Activated naive CD4-positive, alpha-beta T cell treated with anti-CD3 and anti-CD28 coated beads for 36 hours (primary cell): ENCODE measurements at places on chromosomes 3 and 15.

DNA sequence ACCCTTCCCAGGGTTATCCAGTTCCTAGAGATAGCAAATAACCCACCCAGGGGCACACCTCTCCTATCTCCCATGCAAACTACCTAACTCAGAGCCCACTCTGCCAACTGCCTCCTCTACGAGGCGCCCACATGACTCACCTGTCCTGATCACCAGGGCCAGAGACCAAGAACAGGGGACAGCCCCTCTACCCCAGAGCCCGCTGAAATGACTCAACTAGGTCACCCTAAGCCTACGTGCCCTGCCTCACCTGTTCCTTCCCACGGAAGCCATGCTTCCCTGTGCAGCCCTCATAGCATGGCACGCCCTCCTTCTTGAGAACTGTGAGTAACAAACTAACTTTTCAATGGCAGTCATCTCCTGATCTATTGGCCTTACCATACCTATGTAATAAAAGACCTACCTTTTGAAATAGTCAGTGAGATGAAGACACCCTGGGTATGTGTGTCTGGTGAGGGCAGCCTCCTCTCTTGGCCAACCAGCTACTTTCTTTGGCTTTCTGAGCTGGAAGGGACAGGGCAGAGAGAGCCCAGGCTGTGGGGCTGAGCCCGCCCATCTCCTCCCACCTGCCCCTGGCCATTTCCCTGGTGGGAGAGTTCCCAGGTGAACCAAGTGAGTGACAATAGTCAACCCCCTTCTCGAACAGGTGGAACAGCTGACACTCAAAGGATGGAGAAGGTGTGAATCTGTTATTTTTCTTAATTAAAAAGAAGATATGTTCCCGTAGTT is 25.5 kb upstream of the PRR23E start:
- no peak overlapping the region for H3K4me3 ChIP-seq
- H3K4me1 ChIP-seq = no peaks in the 10 kb centered on the region
- H3K27me3 ChIP-seq = peaks cover 21% of the 10 kb centered on the region

DNA sequence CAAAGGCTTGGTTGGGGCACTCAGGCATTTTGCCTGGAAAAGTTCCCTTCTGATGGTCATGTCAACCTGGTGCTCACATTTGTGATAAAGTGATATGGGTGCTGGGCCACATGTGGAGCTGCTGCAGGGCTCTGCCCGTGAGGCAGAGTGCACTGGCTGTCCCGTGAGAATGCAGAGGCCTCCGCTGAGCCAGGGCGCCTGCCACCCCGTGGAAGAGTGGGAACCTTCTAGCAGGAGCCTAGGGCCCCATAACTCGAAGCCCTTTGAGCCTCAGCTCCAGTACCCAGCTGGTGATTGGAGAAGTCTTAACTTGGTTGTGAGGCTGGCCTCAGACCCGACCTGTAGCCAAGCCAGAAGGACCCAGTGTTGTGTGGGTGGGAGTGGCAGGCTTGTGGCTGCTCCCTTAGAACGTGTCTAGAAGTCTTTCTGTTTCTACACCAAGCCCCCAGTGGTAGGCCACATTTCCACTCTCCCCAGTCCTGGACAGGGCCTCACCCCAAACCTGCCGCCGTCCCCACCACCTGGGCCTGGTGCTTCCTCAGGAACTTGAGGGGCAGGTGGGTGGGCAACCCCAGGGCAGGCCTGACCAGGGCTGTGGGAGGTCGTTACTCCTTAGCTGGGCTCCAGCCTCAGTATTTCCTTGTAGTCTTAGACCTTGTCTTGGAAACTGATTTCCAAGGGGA is 19.7 kb downstream of the SEC61A1 start:
- H3K4me3 ChIP-seq = no peak overlapping the region
- H3K27me3 ChIP-seq = no peaks in the 10 kb centered on the region
- peaks cover 29% of the 10 kb centered on the region for H3K36me3 ChIP-seq
- H3K27ac ChIP-seq = no peak overlapping the region
- H3K4me1 ChIP-seq = peaks cover 21% of the 10 kb centered on the region

GRCh38 chr15:96160800-96161199 is 169.7 kb upstream of the NR2F2 start:
- H3K27ac ChIP-seq = no peak overlapping the region
- no peak overlapping the region for H3K4me3 ChIP-seq
- H3K27me3 ChIP-seq = peaks cover 19% of the 10 kb centered on the region
- no peaks in the 10 kb centered on the region for H3K4me1 ChIP-seq
- no peaks in the 10 kb centered on the region for H3K36me3 ChIP-seq
- no peak for DNase-seq

DNA sequence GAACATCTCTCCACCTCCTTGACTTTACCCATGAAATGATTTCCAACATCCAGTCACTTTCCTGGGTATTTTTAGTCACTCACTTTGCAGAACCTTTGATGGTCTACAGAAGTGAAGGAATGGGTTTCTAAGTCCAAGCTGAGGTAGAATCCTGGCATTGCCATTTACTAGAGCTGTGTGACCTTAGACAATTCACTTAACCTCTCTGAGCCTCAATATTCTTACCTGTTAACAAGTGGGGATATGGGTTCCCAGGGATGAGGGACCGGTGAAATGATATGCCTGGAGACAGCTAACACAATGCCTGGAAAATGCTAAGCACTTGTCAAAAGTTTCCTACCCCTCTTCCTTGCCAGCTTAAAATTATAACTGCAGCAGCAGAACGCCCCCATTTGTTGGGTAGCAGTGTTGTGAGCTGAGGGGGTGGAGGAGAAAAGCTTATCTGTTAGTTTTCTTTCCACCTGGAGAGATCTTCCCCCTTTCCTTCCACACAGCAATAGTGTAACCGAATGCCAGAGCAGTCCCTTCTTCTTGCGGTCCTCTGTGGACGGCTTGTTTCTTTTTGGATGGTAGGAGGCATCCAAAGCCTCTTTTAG is 319.2 kb upstream of the LRRFIP2 start:
- H3K36me3 ChIP-seq = no peaks in the 10 kb centered on the region
- no peak for DNase-seq
- H3K4me3 ChIP-seq = no peak overlapping the region
- no peaks in the 10 kb centered on the region for H3K4me1 ChIP-seq
- H3K27me3 ChIP-seq = peaks cover 22% of the 10 kb centered on the region
- H3K27ac ChIP-seq = no peak overlapping the region

DNA sequence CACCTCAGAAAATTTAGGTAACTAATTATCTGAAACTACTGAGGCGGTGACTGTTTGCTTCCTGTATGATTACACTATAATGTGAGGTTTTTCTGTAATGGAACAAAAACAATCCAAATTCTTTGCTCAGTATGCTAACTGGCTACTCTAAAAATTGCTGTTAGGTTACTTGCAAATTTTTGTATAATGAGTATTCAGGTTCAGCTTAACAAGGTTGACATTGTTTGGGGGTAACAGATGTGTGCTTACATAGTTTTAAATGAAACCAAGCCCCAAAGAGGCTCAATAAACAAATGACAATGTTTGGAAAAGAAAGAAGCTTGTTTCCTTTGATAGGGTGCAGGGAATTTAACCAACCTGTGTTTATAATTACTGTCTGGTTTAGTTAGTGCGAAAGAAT is 414.5 kb upstream of the MDFIC2 start:
- no peaks in the 10 kb centered on the region for H3K36me3 ChIP-seq
- H3K27me3 ChIP-seq = peaks cover 8% of the 10 kb centered on the region
- no peak for DNase-seq
- H3K27ac ChIP-seq = no peak overlapping the region

DNA sequence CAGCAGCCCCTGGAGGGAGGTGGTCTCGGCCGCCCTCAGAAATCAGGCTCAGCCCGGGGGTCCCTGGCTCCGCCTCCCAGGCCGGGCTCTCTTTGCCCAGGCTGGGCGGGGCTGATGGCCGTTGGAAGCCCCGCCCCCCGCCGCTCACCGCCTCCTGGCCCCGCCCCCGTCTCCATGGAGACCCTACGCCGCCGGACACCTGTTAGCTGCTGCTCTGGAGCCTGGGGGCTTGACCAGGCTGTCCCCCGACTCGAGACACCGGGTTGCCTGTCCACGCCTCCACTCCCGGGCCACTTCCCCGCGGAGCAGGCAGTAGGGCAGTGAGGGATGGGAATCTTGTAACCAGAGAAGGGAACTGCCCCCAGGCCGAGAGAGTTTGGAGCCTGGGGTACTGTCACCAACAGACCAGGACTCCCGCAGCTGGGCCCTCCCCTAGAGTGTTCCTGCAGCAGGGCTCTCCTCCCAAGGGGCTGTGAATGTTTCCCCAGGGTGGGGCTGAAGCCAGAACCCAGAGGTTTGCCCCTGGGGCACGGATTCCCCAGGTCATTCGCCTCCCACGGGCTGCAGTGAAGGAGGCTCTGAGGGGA is 27.8 kb upstream of the RPL32 start:
- H3K4me1 ChIP-seq = peaks cover 7% of the 10 kb centered on the region
- no peaks in the 10 kb centered on the region for H3K36me3 ChIP-seq
- DNase-seq = peak; percentile 42
- H3K27me3 ChIP-seq = peaks cover 16% of the 10 kb centered on the region
- peak overlapping the region; percentile 5 for H3K4me3 ChIP-seq

- H3K36me3 ChIP-seq = no peaks in the 10 kb centered on the region
- peaks cover 40% of the 10 kb centered on the region for H3K4me1 ChIP-seq
- H3K27me3 ChIP-seq = peaks cover 10% of the 10 kb centered on the region
- no peak overlapping the region for H3K4me3 ChIP-seq
- DNase-seq = no peak
Measured at GRCh38 chr3:5007873-5008272, 28.6 kb downstream of the BHLHE40 start.

- H3K27ac ChIP-seq = no peak overlapping the region
- no peak overlapping the region for H3K4me3 ChIP-seq
- H3K36me3 ChIP-seq = no peaks in the 10 kb centered on the region
- DNase-seq = no peak
Measured at GRCh38 chr3:168040607-168041208, 55.0 kb downstream of the GOLIM4 start.

DNA sequence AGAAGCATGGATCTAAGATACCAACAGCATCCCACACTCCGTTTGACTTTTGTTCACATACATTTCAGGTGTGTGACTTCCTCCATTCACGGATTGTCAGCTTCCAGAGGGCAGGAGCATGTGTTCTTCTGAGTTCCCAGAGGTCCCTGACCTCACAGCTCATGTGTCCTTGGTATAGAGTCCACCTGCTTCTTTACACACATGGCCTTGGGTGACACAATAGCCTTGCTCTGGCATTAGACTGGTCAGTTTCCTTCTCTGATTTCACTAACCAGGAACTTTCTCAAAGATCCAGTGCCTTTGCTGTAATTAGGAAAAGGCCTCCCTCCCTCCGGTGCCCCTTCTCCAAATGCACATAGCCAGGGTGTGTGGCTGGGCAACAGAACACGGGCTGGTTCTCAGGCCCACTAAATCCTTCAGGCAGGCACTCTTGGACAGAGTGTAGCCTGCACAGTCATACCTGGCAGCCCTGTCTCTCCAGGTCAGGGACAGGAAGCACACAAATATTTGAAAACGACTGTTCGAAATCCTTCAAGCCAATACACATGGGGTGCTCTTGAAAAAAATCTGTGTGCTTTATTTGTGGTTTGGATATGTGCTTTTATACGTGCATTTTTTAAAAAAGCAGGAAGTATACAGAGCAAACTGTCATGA is 81.1 kb downstream of the TRIM42 start:
- peaks cover 3% of the 10 kb centered on the region for H3K4me1 ChIP-seq
- peaks cover 2% of the 10 kb centered on the region for H3K27me3 ChIP-seq
- no peak for DNase-seq
- H3K27ac ChIP-seq = no peak overlapping the region
- no peaks in the 10 kb centered on the region for H3K36me3 ChIP-seq

DNA sequence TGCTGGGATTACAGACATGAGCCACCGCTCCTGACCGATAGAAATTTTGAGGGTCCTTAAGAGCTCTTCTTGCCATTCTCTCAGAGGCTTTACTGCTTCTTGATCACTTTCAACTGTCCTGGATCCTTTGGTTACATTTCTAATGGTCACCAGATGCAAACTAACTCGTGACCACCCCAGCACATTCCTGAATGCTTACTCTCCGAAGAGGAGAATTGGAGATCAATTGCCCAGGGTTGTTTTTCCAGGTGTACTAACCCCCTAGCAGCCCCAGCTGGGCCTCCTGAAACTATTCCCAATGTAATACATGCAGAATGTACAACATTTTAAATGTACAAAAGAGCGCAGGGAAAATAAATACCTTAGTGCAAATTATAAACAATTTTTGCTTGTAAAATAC is 65.1 kb upstream of the TBL1XR1 start:
- H3K36me3 ChIP-seq = no peaks in the 10 kb centered on the region
- no peak for DNase-seq
- no peaks in the 10 kb centered on the region for H3K27me3 ChIP-seq
- H3K27ac ChIP-seq = no peak overlapping the region

DNA sequence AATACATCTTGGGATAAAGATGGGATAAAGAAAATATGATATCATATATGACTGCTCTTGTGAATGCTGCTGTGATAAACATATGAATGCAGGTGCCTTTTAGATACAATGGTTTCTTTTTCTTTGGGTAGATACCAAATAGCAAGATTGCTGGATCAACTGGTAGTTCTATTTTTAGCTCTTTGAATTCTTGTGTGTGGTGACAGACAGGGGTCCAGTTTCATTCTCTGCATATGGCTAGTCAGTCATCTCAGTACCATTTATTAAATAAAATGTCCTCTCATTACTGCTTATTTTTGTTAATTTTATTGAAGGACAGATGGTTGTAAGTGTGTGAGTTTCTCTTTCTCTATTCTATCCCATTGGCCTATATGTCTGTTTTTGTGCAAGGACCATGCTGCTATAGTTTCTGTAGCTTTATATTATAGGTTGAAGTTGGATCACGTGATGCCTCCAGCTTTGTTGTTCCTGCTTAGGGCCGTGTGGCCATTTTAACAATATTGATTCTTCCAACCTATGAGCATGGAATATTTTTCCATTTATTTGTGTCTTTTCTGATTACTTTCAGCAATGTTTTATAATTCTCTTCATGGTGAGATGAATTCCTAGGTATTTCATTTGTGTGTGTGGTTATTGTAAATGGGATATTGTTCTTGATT is 1089.8 kb upstream of the CADM2 start:
- DNase-seq = no peak
- H3K4me3 ChIP-seq = no peak overlapping the region
- H3K27ac ChIP-seq = no peak overlapping the region

DNA sequence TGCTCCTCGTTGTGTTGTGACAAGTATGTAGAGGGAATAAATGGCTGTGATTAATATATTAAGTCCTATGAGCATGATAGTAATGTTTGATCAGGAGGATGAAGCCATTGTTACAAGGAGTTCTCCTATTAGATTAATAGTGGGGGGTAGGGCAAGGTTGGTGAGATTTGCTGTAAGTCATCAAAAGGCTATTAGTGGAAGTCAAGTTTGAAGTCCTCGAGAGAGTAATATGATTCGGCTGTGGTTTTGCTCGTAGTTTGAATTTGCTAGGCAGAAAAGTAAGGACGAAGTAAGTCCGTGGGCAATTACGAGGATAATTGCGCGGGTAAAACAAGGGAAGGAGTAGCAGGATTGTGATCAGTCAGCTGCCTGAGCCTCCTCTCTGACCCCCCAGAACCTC is 26.0 kb upstream of the BUB1B start:
- no peaks in the 10 kb centered on the region for H3K4me1 ChIP-seq
- DNase-seq = no peak
- H3K27ac ChIP-seq = no peak overlapping the region
- no peaks in the 10 kb centered on the region for H3K36me3 ChIP-seq
- no peaks in the 10 kb centered on the region for H3K27me3 ChIP-seq
